ENCODE measurements at places on chromosomes 1 and 21.
A peak's percentile ranks its signal among the peaks of the same experiment; 100 is the strongest.

DNA sequence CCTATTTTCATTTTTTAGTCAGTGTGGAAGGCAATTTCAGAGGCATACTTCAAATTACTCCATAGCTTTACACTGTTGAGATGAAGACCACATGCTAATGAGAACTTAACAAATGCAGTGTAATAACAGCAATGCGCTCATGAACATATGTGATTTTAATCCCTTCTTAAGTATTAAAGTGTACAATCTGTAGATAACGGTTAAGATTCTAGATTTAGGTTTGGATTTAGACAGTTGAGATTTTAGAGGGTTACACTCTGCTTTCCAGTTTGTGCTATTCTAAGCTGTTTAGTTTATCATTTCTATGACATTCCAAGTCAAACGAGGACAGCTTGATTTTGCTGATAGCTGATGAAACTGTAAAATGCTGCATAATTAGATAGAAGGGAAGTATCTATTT is 257.8 kb upstream of the CHRM3 start:
- no peak for DNase-seq

DNA sequence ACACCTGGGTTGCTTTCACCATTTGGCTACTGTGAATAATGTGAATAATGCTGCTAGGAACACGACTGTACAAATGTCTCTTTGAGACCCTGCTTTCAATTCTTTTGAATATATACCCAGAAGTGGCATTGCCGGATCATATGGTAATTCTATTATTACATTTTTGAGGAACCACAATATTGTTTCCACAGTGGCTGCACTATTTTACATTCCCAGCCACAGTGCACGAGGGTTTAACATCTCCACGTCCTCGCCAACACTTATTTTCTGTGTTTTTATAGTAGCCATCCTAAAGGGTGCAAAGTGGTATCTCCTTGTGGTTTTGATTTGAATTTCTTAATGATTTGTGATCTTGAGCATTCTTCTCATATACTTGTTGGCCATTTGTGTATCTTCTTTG is 15.7 kb downstream of the FHAD1 start:
- DNase-seq = no peak

DNA sequence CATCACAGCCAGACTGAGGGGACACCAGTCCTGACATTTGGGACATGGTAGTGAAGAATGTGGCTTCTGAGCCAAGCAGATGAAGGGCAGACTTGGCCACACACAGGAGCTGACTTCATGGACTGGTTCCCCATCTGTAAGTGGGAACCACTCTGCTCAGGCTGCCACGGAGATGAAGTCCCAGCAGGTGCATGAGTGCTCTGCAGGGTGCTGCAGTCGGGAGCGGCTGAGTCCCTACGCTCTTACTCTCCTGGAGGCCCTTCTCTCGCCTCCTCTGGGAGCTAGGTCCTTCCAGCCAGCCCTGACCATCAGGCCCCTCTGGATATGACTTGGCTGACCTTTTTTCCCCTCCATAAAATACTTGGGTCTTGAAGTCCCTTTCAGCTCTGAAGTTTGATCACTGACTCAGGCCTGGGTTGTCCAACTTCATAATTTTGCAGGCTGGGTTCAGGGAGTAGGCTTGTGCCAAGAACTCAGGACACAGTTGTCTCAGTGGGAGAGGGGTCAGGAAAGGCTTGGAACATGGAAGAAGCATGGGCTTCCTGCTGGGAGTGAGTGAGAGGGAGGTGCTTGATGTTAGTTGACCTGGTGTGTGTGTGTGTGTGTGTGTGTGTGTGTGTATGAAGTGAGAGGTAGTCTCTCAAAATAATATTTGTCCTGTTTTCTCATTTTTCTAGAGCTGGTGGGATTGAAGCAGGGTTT is 21.0 kb upstream of the EPS8L3 start:
- DNase-seq = no peak

- no peak for DNase-seq
Observed at GRCh38 chr1:35809114-35810095, 1.6 kb downstream of the AGO4 start.

DNA sequence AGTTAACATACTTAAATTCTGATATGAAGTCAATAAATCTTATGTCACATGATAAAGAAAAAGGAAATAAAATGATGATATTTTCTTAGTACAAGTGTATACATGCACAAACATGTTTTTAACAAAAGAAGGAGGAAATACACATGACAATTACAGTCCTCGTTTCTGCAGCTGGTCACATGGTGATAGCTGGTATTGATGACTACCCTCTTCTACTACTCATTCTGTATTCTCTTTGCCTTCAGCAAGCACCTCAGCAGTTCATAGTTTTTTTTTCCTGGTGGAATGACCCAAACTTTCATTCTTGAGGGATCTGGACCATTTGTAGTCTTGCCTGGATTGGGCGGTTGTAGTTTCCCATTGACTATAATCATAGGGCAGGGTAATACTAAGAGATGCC is 64.4 kb upstream of the CFAP126 start:
- DNase-seq = no peak

DNA sequence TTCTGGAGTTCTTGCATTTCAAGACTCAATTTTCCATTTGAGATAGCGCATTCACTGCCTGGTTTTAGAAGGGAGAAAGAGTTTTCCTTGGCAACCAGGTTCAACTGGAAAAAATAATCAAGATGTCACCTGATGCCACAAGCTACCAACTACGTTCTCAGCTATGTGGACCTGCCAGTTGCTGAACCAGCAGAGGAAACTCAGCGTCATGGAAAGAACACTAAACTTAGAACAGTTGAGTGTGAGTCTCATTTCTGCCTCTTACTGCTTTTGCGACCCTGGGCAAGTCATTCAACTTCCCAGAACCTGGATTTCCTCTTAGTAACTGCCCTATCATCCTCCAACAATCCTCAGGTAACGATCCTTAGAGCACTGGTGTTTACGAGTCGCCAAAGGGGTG is 373.0 kb upstream of the ESRRG start:
- DNase-seq = no peak

DNA sequence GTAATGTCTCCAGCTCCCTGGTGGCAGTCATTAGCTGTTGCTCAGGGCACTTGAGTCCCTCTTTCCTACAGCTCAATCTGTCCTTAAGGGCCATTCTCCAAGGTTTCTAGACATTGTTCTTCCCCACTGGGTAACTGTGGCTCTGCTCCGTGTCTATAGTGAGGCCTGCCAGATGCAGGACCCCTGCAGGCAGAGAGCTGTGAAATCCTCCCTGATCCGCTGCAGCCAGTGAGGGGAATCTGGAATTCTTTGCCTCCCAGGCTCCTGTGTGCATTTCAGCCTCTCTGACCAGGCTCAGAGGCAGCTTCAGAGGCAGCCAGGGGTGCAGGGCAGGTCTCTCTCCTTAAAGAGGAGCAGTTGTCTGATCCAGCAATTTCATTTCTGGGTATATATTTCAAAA is 14.4 kb upstream of the IGSF21 start:
- no peak for DNase-seq

DNA sequence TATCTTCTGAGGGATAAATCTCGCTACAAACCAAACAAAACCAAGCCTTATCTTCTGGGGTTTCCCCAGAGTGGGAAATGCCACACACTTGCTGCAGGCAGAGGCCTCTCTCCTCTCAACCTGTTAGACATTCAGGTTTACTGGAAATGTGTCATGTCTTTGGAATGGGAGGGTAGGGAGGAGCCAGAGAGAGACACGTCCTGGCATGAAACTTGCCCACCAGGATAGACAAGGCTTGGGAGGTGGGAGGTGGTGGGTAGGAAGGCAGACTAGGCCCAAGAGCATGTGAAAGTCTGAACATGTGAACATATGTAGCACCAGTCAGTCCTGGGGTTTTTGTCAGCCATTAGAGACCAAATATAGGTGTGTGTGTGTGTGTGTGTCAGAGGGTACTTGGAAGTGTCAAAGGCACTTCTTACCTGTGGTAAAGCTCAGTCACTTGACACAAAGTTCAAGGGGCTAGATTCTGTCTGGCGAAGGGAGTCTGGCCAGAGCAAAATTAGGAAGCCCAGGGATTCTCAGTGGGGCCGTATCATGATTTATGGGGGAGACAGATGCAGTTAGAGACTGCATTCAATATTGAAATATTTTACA is 32.4 kb upstream of the PIGC start:
- DNase-seq = no peak

DNA sequence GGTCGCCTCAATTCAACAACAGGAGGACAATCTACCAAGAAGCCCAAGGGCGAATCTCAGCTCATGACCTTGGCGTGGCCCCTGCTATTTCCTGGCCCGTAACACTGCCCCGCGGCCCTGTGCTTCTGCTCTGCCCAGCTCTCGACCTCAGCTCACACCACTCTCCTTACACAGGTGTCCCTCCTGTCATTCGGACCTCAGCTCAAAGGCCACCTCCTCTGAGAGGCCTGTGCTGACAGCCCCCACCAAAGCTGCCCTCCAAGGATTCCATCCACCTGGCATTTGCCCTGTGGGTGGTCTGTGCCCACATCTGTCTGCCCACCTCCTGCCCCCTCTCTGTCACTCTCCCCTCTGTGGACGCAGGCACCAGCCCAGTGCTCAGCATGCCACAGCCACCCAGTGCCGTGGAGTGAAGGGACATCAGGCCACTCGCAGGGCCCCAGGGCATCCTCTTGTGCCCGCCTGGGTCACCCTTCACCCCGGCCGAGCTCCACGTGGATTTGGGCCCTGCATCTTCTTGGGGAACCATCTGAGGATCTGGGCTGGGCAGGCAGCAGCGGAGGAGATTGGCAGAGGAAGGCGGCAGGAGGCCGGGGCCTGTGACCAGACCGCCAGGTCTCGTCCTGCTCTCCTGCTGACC is 70.3 kb downstream of the DHRS3 start:
- no peak for DNase-seq

DNA sequence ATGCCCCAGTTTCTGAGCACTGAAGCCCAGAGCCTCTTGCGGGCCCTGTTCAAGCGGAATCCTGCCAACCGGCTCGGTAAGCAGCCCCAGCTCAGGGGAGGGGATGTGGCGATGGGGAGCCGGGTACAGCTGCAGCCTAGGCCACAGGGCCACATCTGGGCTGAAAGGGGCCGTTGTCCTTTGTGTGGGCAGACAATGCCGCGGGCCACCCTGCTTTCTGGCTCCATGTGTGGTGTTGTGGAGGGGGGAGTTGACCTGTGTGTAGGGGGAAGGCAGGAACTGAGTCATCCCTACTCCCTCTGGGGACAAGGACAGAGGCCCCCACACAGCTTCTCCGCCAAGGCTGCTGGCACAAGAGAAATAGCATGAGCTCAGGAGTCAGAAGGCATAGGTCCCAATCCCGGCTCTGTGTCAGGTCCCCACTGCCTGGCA is 26.0 kb downstream of the RPS6KA1 start:
- no peak for DNase-seq

DNA sequence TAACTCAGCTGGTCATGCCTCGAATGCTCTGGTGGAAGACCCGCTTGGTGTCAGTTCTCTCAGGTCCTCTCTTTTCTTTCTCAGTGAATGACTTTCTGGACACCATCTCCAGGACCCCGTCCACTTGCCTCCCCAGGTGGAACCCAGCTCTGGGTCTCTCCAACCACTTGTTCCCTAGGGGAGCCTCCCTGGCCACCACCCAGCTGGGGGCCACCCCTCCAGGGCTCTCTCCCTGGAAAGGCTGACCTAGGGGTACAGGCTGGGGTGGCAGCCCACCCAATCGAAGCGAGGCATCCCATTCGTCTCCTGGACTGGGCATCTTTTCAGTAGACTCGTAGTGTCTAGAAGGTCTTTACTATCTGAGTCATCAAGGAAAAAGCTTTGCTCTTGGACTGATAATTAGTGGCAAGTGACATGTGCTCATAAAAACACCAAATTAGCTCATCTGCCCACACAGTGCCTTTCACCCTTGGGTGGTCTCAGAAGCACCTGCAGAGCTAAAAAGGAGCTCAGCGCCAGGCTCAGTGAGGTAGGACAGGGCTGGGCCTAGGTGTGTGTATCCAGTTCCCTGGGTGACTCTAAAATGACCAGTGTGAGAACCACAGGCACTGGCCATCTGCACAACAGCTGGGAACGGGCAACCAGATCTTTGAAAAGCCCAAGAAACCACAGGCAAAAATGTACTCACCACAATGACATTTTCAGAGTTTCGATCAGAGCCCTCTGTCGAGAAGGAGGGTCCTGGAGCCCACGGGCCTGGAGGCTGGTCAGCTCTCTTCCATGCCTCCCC is 2.4 kb upstream of the PDXK start:
- DNase-seq = no peak

DNA sequence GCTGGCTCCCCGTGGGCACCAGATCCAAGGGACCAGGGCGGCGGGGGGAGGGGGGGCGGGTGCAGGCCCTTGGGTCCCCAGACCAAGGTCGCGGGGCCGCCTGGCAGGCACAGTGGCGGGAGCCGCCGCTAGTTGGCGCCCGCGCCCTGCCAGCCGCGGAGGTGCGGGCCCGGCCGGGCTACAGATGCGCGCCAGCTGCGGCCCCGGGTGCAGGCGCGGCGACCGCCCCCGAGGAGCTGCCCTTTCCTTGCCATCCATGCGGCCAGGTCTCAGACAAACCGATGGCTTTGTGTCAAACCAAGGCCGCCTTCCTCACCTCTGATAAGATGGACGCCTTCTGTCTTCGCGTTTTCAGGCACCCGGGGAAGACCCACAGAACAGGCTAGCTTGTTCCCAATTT is 2.2 kb upstream of the RUNX3 start:
- DNase-seq = peak; percentile 67

GRCh38 chr1:20329793-20330542 is 39.3 kb downstream of the VWA5B1 start:
- no peak for DNase-seq

DNA sequence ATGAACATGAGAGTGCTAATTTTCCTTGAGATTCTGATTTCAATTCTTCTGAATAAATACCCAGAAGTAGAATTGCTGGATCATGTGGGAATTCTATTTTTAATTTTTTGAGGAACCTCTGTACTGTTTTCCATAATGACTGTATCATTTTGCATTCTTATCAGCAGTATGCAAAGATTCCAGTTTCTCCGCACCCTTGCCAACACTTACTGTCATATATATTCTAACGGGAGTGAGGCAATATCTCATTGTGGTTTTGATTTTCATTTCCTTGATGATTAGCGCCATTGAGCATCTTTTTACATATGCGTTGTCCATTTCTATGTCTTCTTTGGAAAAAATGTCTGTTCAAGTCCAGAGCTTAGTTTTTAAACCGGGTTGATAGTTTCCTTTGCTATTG is 33.2 kb downstream of the VCAM1 start:
- no peak for DNase-seq

GRCh38 chr21:36613059-36613458 is 85.9 kb upstream of the SIM2 start:
- no peak for DNase-seq

DNA sequence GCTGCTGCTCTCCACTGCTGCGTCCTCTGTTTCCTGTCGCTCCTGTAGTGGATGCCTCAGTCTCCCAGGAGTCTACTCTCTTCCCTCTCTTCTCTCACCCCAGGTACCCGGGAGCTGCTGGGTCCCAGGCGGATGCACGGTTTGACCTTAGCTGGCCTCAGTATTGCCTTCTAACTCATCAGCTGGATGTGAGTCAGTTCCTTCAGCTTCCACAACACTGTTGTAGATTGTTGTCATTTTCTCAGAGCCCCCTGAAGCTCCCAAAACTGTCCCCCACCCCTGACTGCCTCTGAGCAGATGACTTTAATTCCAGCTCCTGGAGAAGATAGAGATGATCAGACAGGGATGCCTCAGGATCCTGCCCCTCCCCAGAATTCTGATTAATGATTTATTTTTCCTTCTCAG is 7.2 kb downstream of the CNIH3 start:
- peak; percentile 23 for DNase-seq

GRCh38 chr1:25503551-25504426 is 39.6 kb upstream of the LDLRAP1 start:
- DNase-seq = peak; percentile 16

- no peak for DNase-seq
Observed at GRCh38 chr21:35035116-35035515, 14.0 kb downstream of the RUNX1 start.

Measured in T-helper 2 cell treated with Interferon-gamma antibody and Interleukin-4, amounts not matched to agents 5 μg/mL and 100 μg/mL, for 36 hours (primary cell).